ENCODE measurements at places on chromosomes 12 and 14.

- no peak for DNase-seq
These were observed 3.6 kb upstream of the ARPC3 start for GRCh38 chr12:110453569-110454296.

- DNase-seq, result no peak
These were observed 38.9 kb downstream of the RASSF8 start for GRCh38 chr12:25997201-25997963.

GRCh38 chr12:109157986-109158385 lies 41.6 kb downstream of the ACACB start:
- DNase-seq, result peak; percentile 43

DNA sequence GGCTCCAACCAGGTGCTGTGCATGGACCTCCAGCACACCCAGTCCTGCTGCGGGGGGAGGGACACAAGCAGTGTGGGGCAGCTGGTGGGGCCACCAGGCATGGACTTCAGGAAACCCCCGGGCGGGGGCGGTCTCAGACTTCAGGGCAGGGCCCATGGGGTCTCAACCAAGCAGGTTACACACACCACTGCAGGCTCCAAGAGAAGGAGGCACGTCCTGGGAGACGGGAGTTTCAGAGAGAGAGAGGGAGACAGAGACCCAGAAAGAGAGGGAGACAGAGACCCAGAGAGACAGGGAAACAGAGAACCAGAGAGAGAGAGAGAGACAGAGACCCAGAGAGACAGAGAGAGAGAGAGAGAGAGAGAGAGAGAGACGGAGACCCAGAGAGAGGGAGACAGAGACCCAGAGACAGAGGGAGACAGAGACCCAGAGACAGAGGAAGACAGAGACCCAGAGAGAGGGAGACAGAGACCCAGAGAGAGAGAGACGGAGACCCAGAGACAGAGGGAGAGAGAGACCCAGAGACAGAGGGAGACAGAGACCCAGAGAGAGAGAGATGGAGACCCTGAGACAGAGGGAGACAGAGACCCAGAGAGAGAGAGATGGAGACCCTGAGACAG lies 128.9 kb downstream of the NCOR2 start:
- no peak for DNase-seq

GRCh38 chr14:99284254-99285004 lies 12.4 kb upstream of the BCL11B start:
- no peak for DNase-seq

DNA sequence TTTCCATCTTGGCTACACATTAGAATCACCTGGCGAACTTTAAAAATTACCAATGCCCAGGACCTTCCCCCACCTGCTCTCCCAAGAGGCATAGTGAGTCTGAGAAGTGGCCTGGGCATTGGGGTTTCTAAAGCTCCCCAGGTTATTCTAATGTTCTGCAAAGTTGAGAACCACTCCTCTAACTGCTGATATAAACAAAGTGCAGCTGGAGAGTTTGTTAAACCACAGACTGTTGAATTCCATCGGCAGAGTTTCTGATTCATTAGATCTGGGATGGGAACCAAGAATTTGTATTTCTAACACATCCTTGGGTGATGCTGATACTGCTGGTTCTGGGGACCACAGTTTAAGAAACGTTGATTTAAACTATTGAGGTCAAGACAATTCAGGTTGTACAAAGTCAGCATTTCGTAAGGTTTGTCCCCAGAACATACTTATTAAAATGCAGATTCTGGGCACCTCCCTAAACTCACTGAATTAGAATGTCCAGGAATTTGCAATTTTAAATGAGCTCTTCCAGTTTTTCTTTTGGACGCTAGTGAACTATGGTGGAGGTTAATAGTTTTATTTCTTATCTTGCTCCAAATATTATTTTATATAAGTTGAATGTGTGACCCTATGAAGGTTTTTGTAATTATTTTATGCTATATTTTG lies 309.1 kb downstream of the NRXN3 start:
- DNase-seq, result no peak

DNA sequence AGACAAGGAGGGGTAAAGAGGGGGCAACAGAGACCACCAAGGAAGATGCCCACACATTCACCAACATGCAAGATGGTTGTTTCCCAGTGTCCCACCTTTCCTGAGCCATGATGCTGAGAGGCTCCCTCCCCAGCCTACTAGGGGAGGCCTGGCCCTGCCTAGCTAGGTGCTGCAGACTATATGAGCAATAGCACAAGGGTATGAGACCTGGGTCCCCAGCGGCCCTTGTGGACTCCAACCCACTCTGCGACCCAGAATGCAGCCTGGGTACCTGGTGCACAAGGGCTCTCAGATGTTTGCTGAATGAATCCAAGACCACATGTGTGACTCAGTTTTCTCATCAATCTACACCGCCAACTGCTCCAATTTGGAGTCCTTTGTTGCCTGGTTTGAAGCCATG lies 13.9 kb downstream of the TGFB3 start:
- DNase-seq, result no peak

DNA sequence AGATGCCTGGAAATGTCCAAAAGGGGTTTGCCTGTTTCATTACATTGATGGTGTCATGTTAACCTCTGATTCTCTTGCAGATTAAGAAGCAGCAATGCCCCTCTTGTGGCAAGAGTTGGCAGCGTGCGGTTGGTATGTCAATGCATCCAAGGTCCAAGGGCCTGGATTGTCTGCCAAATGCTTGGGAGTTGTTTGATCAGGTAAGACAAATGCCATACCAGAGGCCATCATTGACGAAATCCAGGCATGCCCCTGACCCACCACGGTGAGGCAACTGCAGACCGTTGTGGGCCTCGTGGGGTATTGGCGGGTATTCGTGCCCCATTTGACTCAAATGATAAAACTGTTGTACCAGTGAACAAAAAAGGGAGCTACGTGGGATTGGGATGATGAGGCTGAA lies 11.4 kb upstream of the RNASE12 start:
- peak; percentile 82 for DNase-seq

DNA sequence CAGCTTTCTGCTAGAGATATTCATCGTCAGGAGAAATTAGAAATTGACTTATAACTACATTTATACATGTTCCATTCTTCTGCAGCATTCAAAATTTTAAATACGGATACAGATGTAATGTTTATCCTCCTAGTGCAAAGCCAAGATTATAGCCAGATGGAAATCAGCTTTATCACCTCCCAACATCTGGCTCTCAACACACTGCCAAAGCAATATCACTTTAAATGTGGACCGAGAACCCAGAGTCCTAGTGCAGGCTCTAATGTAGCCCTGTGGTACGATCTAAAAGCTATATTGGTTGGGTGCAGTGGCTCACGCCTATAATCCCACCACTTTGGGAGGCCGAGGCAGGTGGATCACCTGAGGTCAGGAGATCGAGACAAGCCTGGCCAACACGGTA lies 6.5 kb downstream of the MLH3 start:
- DNase-seq, result no peak

- no peak for DNase-seq
These were observed 97.7 kb downstream of the ESRRB start for GRCh38 chr14:76473481-76474263.

GRCh38 chr12:6376079-6376869 lies 911 bp upstream of the SCNN1A start:
- DNase-seq, result no peak

DNA sequence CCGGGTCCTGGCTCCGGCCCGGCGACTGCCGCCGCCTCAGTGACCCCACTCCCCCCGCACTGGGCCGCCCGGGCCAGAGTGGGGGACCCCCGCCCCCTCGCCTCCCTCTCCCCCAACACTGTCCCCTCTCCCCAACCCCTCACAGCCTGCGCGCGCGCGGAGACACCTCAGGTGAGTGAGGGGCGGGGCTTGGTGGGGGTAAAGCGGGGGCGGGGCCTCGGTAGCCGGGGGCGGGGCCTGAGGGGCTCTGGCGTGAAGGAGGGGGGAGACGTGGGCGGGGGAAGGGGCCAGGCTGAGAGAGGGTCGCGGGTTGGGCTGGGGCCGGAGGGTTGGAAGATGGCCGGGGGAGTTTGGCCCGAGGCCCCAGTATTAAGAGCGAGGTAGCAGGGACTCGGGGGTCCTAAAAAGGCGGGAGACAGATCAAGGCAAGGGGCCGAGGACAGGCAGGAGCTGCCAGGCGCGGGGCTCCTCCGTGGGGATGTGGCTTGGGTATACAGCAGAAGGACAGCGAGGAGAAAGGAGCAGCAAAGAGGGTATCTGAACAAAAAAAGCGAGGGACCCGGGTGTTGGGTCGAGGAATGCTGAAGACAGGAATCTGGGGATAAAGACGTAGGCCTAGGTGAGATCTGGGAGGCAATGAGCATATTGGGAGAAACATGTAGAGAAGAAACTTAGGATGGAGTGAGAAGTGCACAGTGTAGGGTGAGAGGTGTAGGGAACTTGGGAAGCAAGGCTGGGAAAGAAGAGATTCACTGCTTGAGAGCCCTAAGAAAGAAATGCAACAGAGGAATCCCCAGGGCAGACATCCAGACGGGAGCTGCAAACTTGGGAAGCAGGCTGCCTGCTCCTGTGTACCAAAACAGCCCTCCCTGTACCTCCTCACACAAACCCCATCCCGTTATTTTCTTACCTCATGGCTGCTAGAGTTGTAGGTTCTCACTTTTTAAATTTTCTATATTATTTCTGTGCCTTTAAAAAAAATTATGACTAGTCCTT lies 10.8 kb downstream of the SUOX start:
- DNase-seq, result peak; percentile 66

- no peak for DNase-seq
These were observed 51.6 kb downstream of the ATP2B1 start for GRCh38 chr12:89657066-89657465.

GRCh38 chr12:122322501-122322900 lies 56.2 kb upstream of the VPS33A start:
- no peak for DNase-seq

DNA sequence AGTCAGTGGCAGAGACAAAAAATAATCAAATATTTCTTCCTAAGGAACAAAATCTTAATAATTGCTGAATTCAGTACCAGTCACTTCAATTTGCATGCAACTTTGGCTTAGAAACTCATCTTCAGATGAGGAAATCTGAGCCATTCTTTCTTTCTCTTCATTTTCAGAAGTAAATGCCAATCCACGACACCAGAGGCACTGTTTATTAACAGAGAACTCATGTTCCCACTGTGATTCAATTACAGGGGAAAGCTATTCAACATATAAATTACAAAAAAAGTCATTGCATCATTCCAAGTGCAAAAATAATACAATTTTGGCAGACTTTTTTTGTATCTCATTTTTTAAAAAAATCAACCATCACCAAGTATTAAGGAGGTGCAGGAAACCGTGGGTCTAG lies 816.1 kb upstream of the TMEM132C start:
- no peak for DNase-seq

DNA sequence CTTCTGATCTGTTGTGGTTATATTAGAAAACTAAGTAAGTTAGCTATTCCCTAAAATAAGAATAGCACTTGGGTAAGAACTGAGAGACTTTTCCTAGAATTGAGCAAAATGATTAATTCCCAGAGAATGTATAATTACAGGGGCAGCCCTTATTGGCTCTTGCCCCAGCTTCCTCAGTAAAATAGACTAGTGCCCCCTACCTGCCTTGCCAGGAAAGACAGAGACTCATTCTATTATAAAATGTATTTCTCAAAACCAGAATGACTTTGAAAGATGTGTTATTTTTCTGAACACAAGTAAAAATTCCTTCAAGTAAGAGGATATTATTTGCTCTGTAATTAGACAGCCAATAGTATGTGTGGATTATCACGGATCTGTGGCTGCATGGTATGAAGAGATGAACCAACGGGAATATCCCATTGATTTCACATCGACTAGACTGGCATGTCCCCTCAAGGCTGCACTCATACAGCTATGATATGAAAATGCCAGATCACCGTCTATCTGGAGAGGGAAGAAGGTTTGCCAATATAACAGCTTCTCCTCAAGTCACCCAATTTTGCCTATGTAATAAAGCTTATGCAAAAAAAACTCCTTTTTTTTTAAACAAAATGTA lies 7.4 kb upstream of the GLRX5 start:
- DNase-seq, result no peak

- no peak for DNase-seq
These were observed 91.6 kb downstream of the FOXN3 start for GRCh38 chr14:89325299-89325883.

DNA sequence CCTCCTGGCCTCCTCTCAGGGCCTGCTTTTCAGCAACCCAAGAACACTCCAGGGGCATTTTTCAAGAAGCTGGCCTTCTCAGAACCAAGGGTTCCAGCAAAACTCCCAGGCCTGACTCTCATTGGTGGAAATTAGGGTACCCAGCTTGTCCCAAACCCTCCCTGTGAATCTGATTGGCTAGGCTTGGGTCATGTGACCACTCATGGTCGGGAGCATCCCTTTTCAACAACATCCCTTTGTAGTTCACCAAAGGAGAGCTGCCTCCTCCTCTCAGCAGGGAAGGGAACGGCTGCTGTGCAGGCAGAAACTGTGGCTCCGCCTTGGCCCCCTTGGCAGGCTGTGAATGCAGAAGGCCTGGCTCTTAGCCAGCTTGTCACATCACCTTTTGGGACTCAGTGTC lies 94.5 kb downstream of the AACS start:
- no peak for DNase-seq

GRCh38 chr12:105843986-105844760 lies 294.6 kb downstream of the NUAK1 start:
- no peak for DNase-seq

- peak; percentile 53 for DNase-seq
These were observed 91.9 kb downstream of the TMEM30B start for GRCh38 chr14:61188978-61189808.

- no peak for DNase-seq
These were observed 23.1 kb downstream of the CATSPERB start for GRCh38 chr14:91708795-91709194.

DNA sequence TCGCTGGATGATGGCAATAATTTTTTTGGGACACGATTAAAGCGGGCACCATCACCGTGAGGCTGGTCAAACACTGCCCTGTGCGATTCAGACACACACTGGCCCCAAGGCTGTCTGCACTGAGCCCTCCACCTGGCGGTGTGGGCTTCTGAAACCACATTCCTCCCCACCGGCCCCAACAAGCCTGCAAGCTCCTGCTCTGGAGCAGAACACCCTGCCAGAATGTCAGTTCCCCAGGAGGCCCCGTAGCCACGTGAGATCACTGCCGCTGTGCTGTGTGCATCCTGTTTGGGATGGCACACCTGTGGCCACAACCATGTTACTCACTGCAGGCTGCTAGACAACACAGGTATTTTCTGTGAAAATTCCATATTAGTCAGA lies 7.9 kb downstream of the GSC start:
- DNase-seq, result no peak

DNA sequence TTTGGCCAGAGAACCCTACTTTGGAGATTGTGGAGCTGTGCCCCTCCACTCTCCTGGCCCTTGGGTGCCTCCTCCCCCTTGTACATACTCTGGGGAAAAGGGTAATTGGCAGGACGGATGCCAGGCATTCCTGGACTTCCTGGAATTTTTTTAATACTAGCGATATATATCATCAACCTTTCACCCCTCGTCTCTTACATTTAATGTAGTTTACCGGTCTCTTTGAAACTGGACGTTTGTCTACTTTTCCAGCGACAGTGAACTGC lies 767 bp upstream of the CRY1 start:
- no peak for DNase-seq
